ENCODE measurements at places on chromosomes 1 and 21.

DNA sequence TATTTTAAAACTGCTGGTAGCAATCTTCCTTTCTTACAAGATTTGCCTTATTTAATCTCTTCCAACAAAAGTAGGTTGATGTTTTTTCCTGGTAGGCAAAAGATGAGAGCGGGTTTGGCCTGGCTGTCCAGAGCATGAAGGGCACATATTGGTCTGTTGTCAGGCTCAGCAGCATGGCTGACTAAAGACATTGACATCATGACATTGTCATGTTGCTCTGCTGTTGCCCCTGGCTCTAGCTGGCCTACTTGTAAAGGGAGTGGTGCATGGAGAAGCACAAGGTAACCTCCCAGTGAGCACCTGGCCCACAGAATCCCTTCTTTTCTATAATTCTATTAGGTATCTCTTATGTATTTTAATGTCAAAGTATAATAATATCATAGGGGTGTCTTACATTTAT lies 23.6 kb downstream of the GNPAT start:
- no peak for DNase-seq

DNA sequence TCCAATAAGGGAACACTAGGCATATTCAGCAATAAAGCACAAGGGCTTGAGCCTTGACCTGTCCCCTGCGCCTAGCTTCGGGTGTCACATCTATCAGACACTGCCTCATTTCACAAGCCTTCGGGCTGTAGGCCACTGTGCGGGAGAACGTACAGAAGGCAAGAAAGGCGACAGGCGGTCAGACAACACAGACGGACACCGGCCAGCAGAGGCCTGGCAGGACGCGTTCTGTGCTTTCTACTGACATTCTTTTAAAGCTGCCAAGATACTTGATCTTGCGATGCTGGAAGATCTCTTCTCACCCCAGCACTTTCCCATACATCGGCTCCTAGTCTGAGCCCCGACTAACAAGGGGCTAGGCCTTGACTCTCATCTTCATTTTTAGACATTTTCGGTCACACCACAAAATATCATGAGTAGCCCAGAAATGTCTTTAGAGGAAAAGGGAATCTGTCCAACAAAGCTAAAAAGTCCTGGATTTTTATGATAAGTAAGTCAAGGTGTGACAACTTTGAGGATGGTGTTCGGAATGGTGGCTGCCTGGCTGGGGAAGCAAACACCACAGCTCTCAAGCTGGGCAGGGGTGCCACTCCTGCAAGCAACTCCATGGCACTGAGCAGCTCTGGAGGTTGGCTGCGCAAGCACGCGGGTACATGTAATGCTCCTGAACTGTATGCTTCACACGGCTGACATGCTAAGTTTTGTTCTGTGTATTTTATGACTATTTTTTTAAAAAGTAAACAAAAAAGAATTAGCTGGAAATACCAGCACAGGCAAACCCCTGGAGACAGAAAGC lies 18.7 kb downstream of the RIPK4 start:
- DNase-seq: no peak

GRCh38 chr1:78370356-78370755 lies 120.4 kb upstream of the PTGFR start:
- DNase-seq: no peak

DNA sequence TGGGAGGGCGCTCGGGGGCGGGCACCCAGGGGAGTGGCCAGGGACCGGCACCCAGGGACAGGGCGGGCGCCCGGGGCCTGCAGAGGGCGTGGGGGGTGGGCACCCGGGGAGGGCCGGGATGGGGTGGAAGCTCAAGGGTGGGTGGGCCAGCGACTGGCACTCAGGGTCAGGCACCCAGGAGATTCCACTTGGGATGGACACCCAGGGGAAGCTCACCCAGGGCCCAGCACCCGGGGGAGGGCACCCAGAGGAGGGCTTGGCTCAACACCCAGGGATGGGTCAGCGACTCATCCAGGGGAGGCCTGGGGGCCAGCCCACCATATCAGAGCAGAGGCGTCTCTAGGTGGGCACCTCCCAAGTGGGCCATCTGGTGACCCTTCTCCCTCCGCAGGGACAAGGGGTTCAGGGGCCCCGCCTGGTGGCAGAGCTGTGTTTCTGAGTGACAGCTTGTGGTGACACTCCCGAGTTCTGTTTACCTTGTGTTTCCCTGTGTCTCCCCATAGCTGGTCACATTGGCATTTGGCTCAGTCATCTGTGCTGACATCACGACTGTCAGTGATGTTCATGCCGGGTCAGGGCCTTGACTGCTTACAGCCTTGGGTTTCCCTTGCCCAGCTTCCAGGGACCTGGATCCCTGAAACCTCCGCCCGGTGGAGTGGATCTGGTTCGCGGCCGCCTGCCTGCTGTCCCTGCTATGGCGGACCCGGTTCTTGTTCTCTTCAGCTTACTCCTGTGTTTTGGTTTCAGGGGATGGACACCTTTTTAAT lies 749 bp downstream of the IBA57 start:
- DNase-seq: peak; percentile 54

DNA sequence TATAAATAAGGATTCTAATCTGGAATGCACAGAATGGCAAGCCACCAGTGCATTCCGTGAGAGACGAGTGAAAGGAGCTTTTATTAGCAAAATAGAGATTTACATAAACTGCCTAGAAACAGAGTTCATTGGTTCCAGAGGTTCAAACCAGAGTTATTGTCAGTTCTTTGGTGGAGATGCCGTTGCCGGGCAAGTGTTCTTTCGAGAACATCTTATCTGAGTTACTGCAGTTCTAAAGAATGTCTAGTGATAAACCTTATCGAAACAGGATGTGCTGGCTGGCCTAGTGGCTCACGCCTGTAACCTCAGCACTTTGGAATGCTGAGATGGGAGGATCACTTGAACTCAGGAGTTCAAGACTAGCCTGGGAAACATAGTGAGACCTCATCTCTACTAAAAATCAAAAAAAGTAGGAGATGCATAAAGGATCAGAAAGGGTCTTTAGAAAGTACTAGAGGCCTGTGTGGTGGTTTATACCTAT lies 19.9 kb upstream of the EVI5 start:
- DNase-seq: peak; percentile 8
